Stimulated activated CD4-positive, alpha-beta T cell treated with anti-CD3 and anti-CD28 coated beads, Interleukin-2, amount 100 ng/mL, for 48 hours (primary cell): ENCODE measurements at places on chromosomes 2 and 18.

- DNase-seq = no peak
Observed at GRCh38 chr2:224691563-224691962, 24.6 kb downstream of the CCDC195 start.

- DNase-seq = no peak
Observed at GRCh38 chr18:55838841-55839240, 250.8 kb upstream of the TCF4 start.

DNA sequence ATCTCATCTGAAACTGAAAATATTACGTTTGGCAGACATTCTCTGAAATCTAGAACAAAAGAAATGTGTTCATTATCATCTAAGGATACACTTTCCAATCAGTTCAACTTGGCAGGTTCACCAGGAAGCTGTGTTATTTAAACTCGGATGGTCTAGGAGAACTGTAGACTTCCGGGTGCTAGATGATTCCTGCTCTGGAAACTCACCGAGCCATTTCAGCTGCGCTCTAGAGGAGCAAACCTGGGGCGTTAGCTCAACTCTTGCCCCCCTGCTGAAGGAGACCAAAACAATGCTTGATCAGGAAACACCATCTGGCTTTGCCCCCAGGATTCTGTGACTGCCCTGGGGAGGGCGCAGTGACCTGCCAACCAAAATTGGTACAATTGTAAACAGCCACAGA lies 22.9 kb downstream of the MLPH start:
- DNase-seq = no peak

DNA sequence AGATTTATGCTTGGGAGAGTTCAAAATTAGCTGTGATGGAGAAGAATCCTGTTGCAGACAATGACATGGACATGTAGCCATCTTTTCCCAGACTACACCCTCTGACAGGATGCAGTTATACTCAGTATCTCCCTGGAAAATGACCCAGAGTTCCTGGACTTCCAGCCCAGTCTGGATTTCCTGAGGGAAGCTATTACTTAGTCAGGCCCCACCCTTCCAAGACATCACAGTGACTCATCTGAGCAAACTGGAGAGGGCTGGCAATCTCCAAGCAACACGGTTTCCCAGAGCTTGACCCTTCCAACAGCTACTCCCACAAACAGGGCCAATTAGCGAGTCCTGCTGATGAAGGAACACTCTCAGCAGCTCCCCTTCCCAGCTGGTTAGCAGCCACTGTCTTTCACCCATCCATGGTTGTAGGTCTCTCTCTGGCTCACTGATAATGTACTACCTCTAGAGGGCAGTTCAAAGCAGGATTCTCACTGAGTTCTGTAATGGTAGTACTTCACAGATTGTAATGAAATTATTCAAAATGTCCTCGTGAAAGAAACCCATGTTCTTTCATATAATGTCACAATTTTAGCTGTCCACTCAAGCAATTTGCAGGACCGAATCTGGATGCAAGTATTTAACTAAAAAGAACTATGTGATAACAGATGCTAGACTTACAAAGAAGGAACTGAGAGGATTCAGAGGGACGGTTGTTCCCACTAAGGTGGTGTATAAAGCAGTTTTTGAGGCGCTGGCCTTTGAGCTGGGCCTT lies 110.2 kb downstream of the MDH1 start:
- DNase-seq = no peak

DNA sequence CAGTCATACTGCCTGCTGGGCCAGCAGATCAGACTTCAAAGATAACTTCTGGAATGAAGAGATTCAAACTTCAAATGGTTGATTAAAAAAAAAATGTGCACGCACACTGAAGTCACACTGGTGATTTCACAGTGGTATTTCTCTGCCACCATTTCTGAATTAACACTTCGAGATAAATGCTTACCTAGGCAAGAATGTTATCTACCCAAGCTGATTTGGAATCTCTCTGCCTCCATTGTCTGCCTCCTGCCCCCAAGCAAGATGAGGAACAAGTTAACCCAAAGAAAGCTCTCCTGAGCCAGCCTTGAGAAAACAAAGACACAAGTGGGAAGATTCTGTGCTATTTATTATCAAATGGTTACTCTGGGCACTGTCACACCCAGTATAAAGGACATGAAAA lies 6.5 kb downstream of the LAMA1 start:
- no peak for DNase-seq

GRCh38 chr2:207767461-207768167 lies 2.1 kb downstream of the FZD5 start:
- DNase-seq = peak; percentile 4

- DNase-seq = no peak
Observed at GRCh38 chr2:54065411-54065810, 50.0 kb upstream of the ACYP2 start.

DNA sequence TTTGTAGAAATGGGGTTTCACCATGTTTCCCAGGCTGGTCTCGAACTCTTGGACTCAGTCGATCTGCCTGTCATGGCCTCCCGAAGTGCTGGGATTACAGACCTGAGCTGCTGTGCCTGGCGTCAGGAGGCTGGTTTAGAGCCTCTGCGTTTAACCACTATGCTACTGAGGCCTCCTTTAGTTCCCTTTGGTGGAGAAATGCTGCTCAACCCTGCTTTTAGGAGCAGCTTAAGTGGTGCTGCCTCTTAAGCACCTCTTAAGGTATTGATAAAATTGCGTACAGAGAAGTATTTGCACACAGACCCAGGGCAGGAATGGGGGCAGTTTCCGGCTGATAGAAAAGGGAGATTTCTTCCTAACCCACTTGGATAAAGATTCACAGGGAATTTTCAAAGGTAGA lies 8.0 kb downstream of the CD8A start:
- DNase-seq = no peak
